ENCODE measurements at places on chromosomes 16 and 17. TPM values are rescaled to one million over a fixed set of nuclear protein-coding genes. Genes with fewer than 3 reads are reported as not detected.

KRTAP1-1 gene
- not detected for polyA plus RNA-seq

ZSCAN10 gene
- not detected for polyA plus RNA-seq

CPSF4L gene
- polyA plus RNA-seq = not detected

SLC4A1 gene
- not detected for polyA plus RNA-seq

USP6 gene
- 0.03 TPM for polyA plus RNA-seq

CACNG5 gene
- not detected for polyA plus RNA-seq

PRSS8 gene
- 77.6 TPM for polyA plus RNA-seq

SPATA20 gene
- polyA plus RNA-seq = 46.4 TPM

CBFA2T3 gene
- polyA plus RNA-seq = 0.18 TPM

LGALS9B gene
- 12.8 TPM for polyA plus RNA-seq

SHBG gene
- polyA plus RNA-seq = 0.32 TPM

CTF1 gene
- 3.0 TPM for polyA plus RNA-seq

PDIA2 gene
- 0.51 TPM for polyA plus RNA-seq

CSH2 gene
- polyA plus RNA-seq = not detected

KRT33A gene
- not detected for polyA plus RNA-seq

INO80E gene
- polyA plus RNA-seq = 90.5 TPM

C1QTNF8 gene
- not detected for polyA plus RNA-seq

MT4 gene
- not detected for polyA plus RNA-seq

AMFR gene
- 32.1 TPM for polyA plus RNA-seq

PLA2G10 gene
- 0.90 TPM for polyA plus RNA-seq

CDH5 gene
- polyA plus RNA-seq = 0.02 TPM

G6PC1 gene
- polyA plus RNA-seq = not detected
